ENCODE measurements at places on chromosomes 13 and 19.

DNA sequence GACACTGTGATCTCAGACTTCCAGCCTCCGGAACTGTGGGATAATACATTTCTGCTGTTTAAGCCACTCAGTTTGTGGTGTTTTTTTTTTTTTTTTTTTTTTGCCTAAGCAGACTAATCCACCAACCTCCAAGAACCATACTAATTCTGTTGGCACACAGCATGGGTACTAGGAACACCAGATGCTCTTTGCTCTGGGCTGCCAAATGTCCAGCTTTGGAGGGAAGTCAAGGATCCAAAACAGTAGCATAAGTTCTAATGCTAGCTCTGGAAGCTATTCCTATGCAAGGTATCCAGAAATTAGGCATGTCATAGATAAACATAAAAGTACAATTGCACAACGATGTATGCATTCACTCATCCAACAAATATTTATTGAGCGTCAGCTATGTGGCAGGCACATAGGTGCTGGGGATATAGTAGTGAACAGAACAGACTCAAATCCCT lies 64.5 kb upstream of the WDFY2 start:
- DNase-seq, result peak; percentile 66

DNA sequence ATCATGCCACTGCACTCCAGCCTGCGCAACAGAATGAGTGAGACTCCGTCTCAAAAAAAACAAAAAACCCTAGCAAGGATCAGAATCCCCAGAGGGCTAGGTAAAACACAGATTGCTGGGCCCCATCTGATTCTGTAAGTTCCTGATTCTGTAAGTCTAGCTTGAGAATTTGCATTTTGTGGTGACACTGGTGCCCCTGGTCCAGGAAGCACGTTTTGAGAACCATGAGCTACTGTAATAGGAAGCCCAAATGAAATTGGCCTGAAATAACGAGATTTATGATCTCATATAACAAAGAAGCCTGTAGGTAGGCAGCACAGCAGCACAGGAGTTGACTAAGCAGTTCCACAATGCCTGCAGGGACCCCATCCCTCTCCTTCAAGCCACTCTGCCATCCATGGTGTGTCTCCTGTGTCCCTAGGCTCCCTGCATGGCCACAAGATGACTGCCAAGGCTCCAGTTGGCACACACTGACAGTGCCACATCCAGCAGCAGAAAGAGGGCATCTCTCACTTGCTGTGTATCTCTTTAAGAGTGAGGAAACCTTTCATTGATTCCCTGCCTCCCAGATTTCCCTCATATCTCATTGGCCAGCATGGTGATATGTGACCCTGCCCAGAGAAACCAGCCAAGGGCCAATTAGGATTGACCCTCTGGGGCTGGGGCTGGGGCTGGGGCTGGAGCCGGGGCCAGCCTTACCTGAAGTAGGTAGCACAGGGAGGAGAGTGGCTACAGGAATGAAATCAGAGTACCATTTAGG lies 21.7 kb downstream of the SIPA1L3 start:
- DNase-seq, result no peak

DNA sequence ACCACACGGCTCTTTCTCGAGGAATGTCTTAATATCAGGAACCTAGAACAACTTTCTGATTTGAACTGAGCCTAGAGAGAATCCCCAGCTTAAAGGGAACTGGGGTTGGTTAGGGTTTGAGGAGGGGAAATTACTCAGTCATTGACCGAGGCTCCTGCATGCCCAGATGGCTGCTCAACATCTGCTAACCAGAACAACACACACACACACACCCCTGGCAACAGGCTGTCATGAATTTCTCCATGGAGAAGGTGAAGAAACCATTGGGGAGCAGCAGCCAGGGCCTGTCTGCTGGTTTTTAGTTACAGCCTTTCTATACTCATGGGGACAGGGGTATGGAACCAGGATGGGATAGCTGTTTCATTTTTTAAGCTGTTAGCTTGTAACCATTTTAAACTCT lies 5.2 kb downstream of the MTUS2 start:
- no peak for DNase-seq

- DNase-seq, result no peak
Observed at GRCh38 chr19:17216058-17216670, 1.0 kb downstream of the USE1 start.

DNA sequence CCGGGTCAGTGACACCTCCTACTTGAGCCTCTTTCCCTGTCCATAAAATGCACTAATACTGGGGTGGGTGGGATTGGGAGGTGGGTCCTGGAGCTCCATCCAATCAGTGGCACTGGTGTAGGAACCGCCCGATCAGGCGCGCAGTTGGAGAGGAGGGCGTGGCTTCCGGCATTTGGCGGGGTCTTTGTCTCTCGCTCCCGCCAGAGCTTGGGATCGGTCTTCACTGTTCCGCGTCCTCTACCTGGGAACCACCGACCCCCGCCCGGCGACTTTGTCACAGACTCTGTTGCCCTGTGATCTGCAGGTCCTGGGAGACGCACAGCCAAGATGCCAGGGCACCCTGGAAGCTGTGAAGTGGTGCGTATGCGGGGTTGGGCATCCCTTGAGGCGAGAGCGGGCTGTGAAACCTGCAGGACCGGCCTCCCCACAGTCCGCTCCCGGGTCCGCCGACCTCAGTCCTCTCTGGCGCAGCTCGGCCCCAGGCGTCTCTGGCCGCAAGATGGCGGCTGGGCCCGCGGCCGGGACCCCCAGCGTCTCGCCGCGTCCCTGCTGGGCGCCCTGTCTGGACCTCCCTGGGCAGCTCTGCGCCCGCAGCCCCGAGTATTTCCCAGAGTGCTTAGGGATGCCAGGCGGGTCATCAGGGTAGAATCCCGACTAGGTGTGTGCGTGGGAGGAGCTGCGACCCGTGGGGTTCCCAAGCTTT lies 41.6 kb upstream of the ZNF730 start:
- DNase-seq, result peak; percentile 74

DNA sequence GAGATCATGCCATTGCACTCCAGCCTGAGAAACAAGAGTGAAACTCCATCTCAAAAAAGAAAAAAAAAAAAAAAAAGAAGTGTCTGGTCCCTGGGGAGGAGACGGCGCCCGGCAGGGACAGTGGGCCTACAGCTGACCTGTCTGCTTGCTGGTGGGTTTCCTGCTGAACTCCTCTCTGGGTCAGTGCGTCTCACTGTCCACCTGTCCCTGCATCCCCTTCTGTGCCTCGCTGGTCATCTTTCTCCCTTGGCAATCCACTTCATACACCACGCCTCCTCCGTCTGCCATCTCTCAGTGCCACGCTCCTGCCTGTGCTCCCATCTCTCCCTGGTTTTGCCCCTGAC lies 63.4 kb downstream of the ACSBG2 start:
- no peak for DNase-seq

DNA sequence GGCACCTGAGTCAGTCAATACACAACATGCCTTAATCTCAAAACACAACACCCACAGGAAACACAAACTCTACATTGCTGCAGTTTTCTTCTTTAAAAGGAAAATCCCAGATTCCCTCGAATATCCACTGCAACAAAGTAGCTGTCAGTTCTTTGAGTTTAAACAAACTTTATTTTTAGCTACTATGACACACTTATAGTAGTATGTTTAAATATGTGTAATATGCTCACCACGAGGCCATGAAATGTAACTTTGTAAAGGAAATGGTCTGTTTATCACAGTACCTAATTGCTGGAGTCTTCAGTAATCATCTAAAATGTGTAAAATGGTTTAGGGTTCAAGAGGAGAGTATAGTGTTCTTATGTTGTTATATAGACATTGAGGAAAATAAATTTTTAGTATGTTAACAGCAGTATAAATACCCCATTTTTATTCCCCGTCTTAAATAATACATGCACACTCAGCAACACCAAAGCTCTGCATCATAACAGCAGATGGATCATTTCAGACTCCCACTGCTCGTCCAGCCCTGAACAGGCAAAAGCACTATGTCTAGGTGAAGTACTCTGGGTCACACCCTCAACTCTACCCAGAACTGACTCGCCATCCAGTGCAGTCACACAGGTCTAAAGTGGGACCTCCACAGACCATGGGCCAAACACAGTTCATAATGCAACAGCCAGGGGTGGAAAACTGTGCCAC lies 20.6 kb downstream of the TUBGCP3 start:
- DNase-seq, result peak; percentile 60

GRCh38 chr13:31930490-31930889 lies 101.1 kb upstream of the FRY start:
- DNase-seq, result no peak

DNA sequence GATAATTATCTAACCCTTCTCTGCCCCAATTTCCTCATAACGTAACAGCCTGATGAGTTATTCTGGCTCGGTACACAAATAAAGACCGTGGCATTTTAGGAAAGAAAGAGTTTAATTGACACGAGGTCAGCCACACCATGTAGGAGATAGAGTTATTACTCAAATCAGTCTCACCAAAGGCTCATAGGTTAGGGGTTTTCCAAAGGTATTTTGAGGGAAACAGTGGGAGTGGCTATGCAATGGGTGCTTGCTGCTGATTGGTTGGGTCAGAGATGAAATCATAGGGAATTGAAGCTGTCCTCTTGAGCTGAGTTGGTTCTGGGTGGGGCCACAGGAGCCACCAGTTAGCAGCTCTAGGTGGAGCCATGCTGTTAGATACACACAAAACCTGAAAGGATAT lies 137.5 kb downstream of the FREM2 start:
- DNase-seq, result no peak

DNA sequence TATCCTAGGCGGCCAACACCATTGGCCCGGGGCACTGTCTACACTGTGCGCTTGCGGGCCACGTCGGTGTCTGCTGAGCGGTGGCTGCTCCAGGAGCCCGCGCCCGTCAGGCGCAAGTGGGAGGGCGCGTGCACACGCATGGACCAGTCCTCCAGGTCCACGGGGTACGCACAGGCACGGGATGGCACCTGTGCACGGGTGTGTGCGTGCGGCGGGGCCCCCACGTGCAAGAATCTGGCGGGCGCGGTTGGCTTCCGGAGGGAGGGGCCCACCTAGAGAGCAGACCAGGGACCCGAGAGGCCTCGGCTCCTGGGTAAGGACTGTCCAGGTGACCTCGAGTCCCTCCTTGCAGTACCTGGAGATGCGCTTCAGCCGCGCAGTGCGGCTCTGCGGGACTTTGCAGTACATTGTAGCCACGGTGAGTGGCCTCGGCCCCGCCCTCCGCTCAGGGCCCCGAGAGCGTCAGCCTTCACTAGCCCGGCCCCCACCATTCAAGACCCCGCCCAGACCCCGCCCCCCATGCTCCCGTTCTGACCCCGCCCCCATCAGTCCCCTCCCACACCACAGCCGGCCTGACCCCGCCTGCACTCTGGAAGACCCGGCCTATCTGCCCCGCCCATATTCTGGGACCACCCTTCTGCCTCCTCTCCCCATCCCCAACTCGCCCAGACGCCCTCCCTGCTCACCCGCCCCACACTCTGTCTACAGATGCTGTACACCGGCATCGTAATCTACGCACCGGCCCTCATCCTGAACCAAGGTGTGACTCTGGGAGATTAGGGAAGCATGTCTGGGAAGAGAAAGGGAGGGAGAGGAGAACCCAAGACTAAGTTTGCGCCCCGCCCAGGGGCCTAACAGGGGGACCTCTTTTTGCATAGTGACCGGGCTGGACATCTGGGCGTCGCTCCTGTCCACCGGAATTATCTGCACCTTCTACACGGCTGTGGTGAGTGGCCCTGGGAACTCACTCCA lies 2.3 kb downstream of the SLC5A5 start:
- peak; percentile 43 for DNase-seq

DNA sequence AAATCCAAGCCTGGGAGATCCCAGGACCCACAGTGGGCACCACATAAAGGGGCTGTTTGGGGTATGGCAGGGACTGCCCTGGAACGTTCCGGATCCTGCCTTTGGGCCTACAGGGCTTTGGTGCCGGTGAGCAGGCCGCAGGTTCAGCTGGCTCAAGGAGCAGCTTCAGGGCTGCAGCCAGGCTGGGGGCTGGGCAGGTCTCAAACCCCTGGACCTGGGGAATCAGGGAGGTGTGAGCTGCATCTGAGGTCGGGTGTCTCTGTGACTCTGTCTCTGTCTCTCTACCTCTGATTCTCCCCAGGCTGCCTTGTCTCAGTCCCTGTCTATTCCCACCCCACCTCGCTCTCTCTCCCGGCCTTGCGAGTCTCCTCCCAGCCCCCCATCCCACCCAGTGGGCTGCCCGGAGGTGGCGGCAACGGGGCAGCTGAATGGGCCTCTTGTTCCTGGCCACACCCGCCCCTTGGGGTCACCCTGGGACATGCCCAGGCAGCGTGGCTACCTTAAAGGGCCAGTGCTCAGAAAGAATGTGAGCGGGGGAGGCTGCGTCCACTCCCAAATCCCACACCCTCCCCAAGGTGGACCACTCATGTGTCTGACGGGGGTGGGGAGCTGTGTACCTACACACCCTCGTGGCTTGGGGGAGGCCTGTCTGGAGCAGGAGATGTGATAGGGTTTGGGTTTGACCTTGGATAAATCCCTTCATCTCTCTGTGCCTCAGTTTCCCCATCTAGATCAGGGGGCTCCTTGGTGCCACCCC lies 31.1 kb downstream of the NFIC start:
- no peak for DNase-seq

DNA sequence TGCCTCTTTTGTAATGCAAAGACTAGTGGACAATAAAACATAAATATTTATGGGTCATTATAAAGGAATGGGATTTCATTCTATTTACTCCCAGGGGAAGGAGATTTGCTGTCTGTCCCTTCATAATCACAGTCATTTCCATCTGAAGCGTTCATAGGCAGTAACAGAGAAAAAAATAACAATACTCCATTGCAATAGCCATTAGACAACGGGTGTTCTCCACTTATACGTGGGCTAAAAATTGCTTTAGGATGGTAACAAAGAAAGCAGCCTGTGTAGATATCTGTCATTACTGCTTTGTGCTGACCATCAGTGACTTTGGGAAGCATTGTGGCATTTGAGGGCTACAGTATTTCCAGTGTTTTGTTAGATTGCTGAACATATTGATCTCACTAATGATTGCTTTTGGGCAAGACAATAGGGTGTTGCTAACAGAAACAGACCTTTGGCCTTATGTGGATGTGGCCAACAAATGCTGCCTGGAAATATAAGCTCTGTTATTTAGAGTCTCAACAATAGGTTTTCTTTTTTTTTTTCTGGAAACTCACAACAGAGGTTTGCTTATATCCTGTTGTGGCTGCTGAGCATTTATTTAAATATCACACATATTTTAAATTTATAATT lies 355.2 kb downstream of the MTUS2 start:
- no peak for DNase-seq

- no peak for DNase-seq
Observed at GRCh38 chr13:42276683-42277082, 4.7 kb downstream of the AKAP11 start.

GRCh38 chr19:1624458-1624857 lies 19.2 kb upstream of the UQCR11 start:
- DNase-seq, result peak; percentile 46

GRCh38 chr19:45542234-45542668 lies 35.0 kb downstream of the VASP start:
- DNase-seq, result no peak

DNA sequence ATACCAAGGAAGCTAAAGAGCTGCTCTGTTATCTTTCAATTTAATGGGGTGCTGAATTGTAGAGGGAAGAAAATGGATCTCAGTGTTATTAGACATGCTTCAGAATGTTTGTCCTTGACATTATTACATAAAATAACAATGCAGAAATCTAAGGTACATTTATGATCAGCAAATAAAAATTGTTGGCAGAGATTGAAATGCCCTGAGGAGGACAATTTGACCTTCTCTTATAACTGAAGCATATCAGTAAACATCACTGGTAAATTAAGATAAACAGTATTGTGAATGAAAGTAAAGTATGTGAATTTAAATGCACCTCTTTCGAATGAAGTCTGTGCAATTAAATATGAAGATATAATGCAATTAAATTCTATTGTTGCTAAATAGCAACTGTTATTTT lies 1362.1 kb upstream of the ATXN8OS start:
- no peak for DNase-seq
